ENCODE measurements at places on chromosomes 2 and 18.

DNA sequence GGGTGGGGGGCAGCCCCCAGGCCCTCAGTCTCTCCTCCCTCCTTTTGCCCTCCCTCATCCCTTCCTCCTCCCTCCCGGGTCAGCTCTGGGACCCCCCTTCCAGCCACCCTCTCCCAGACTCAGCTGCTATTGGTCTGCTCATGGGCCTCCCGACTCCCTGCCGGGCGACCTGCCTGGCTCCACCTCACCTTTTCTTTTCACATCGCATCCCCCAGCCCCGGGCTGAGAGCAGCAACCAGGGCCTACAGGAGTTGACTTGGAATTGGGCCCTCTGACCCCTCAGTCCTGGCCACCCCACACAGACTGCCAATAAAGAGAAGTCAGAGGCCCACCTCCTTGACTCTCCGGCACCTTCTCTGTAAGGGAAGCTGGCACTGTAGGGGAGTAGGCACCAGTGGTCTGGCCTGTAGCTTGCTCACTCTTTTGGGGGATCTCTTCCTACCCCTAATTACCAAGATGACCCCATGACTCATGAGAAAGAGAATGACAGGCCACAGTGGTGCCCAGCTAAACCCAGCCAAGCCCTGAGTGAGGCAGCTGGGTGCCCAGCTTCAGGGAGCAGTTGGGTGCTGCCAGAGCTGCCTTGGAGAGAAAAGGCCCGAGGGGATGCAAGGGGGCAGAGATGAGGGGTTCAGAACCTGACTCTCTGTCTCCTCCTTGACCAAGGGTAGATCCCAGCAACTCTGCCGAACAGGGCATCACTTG lies 2.0 kb upstream of the ECEL1 start:
- no peak for DNase-seq

DNA sequence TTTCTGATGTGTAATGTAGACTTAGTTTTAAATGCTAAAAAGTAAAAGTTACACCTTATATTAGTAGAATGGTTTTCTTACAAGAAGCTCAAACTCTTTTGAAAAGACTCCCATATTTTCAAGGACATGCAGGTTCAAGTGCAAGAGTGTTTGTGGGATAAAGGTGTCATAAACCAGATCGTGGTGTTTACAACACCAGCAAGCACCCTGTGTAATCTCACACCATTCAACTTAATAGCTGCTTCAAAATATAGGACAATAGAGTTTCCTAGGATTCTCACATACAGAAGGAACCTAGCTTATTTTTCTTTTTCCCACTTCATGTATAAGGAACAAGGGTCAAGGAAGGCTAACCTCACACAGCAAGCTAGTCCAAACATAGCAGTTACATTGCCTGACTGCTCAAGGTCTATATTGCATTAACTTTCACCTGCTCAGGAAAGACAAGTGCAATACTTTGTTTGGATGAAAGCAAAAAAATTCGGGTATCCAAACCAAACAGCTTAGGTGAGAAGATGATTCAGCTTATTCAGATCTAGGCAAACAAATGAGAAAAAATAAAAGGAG lies 172.3 kb downstream of the IKZF2 start:
- no peak for DNase-seq

DNA sequence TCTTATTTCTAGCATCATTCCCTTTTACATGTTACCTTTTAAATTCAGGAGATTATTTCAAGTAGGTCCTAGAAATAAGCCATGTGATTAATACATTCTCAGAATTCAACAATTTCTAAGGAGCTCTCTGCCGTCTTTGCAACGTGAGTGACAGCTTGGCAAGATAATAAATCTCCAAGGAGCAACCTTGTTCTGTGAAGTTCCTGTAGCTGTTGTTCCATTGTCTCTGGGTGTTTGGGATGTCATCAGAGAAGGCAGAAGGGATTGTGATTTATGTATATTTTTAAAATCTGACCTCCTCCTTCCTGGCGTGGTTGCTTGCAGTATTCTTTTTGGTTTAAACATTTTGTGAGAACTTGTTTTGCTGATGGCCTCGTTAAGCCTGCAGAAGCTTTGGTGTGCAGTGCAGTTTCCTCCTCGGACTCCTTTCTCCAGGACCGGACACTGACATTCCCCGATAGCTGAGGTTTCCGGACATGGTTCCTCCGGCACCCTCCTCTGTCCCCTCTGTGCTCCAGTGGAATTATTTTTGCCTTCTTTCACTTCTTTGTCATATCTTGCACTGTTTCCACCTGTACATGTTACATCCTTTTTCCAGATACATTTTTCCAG lies 33.7 kb downstream of the RAMP1 start:
- no peak for DNase-seq

GRCh38 chr2:168645696-168646338 lies 156.6 kb upstream of the NOSTRIN start:
- no peak for DNase-seq

DNA sequence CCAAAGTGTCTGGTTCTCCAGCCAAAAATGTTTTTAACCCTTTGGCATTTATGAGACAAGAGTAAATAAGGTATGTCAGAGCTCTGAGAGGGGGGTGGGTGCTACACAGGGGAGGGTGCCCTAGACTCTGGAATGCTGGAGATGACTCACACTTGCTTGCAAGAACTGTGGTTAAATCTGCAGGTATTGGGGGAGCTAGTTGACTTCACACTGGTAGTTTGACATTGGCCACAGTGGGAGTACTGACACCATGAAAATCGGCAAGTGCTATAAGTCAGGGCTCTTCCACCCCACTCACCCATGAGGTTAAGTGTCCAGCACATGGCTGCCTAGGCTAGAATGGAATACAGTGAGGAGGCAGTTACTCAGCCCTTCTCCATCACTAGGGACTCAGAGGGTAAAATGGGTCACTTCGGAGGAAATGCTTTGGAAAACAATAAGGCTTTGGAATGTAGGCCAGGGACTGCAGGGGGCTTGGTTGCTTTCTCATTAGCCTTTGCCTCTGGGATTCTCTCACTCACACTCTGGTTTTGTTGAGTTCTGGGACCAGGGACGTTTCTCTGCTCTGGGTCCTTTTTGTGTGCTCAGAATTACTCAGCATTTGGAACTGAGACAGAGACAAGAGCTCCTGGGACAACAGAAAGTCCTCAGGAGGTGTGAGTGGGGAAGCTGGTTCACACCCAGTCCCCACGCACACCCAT lies 91.6 kb downstream of the ACKR3 start:
- no peak for DNase-seq

- DNase-seq = no peak
Measured at GRCh38 chr2:182043861-182044260, 58.2 kb downstream of the PPP1R1C start.
